CD8-positive, alpha-beta memory T cell (primary cell): ENCODE measurements at places on chromosomes 4 and X.
A peak's percentile ranks its signal among the peaks of the same experiment; 100 is the strongest.

DNA sequence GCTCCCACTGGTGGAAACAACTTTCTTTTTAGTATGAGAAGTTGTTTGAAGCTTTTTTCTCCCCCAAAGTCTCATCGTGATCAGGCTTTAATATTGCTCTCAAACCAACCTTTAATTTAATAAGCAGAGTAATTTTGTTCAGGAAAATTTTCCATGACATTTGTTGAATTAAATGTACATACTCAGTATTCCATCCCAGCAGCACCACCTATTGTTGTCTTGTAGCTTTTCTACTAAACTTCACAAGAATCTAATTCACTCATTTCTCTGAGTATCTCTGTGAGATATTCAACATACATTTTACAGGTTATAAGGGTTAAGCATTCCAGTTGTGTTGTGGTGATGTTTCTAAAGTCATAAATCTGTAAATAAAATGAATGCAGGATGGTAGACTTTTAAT, 218.3 kb upstream of the HAND2 start:
- DNase-seq, result no peak

- no peak for DNase-seq
These were observed 76.0 kb upstream of the H2AZ1 start for GRCh38 chr4:100026066-100026465.

GRCh38 chr4:168588916-168589531, 92.2 kb downstream of the PALLD start:
- DNase-seq, result no peak

DNA sequence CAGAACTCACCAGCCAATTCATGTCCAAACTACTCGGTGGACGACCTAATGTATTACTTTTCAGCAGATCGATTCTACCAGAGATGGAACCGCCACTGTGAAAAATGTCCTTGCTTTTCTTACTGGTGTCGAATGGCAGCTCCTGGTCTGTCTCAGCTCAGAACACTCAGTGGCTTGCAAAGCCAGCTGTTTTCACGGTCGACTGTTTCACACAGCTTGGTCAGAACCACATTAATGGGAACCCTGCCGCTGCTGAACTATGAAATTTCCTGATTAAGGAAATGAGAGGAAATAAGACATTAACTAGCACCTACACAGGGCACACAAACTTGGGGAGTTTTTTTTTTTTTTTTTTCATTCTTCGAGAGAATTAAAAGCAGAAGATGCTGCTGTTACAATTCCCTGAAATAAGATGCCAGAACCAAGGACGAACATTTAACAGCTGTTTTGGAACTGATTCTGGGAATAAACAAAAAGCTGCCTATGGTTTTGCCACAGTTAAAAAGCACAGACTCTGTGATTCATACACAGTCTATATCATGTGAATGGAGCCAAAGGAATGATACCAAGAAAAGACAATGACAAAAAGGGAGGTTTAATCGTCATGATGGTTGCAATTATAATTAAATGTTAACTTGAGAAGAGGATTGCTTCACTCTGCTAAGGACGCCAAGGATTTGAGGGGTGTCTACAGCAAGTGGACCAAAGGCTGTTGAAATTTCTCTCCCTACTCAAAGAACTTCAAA, 31.3 kb downstream of the SUPT20HL2 start:
- no peak for DNase-seq

GRCh38 chrX:153889123-153889522, 3.1 kb upstream of the L1CAM start:
- DNase-seq, result no peak

GRCh38 chr4:98509721-98510120, 148.7 kb downstream of the TSPAN5 start:
- DNase-seq, result no peak

- no peak for DNase-seq
These were observed 66.9 kb upstream of the PCDH7 start for GRCh38 chr4:30653291-30653690.

GRCh38 chr4:78591404-78591803, 39.8 kb downstream of the ANXA3 start:
- DNase-seq, result no peak

DNA sequence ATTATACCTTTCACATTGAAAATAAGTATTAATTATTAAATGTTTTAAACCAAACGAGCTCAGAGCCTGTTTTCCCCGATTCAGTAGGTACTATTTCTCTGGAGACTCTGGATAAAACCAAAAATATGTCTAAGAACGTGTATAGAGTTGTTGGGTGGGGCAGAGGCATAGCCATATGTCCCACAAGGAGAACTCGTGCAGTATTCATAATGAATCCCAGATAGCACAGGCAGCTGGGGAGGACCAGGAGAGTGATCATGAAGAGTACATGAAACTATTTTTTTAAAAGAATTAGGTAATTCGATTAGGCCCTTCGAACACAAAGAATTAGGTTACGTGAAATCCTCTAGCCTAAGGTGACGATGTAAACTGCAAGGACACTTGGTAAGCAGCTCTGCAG, 76.1 kb downstream of the CLDN22 start:
- no peak for DNase-seq

DNA sequence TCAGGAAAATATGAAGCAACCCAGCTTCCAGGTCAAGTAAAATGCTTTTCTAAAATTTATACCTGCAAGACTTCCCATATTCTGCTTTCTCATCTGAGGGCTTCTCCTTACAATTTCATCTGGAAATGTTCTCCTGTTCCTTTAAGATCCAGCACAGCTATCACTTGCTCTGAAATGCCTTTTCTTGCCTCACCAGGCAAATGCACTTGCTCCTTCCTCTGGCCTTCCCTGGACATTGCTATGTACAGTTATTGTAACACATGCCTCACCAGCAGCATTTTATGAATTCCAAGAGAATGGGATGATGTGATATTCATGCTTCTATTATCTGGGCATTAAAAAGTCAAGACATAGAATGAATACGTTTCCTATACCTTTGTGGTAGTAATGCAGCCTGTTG, 842.1 kb upstream of the INTU start:
- no peak for DNase-seq

GRCh38 chr4:167873496-167873895, 218.8 kb upstream of the ANXA10 start:
- DNase-seq, result no peak

DNA sequence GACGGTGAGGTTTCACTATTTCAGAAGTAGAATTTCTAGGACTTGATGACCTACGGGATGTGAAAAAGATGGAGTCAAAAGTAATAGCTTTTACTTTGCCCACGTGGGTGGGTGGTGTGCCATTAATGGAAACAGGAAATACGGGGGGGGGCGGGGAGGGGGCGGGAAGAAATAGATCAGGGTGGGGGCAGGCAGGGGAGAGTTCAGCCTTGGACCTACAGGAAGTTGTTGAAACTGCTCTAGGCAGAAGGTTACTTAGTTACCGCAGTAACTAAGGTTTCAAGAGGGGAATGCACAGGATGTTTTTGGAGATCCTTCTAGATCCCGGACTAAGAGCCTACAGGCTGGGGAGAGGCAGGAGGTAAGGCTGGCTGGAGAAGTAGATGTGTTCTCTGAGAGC, 3.6 kb upstream of the FHL1 start:
- DNase-seq, result peak; percentile 44

DNA sequence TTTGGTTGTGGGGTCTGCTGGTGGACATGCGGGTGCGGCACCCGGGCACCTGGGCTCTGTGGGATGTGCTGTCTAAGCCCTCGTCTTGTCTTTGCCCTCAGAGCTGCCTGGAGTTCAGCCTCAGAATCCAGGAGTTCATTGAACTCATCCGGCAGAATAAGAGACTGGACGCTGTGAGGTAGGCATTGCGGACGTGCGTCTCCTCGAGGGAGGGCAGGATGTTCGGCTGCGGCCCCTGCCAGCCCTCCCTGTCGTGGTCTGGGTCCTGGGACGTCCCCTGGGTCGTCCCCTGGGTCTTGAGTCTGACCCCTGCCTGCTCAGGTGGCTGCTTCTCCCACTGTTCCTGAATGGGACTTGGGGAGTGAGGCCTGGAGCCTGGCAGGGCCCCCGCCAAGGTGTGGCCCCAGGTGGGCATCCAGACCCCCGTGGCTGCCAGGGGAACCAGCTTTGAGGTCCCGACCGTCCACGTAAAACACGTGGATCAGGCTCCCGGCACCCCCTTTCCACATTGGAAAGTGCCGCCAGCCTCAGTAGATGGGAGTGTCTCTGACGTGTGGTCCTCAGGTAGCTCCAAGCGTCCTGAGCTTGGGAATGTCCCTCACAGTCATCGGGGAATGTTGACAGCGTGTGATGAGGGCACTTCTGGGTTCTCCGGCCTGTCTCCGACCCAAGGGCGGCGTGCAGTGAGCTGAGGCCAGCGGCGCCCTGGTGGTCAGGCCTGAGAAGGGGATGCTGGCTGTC, 19.3 kb upstream of the UVSSA start:
- DNase-seq, result no peak

DNA sequence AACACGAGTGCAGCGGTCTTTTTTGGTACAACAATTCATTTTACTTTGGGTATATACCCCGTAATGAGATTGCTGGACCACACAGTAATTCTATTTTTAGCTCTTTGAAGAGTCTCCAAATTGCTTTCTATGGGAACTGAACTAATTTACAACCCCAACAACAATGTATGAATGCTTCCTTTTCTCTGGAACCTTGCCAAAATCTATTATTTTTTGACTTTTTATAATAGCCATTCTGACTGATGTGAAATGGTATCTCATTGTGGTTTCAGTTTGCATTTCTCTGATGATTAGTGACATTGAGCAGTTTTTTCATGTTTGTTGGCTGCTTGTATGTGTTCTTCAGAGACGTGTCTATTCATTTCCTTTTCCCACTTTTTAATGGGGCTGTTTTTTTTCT, 240.8 kb downstream of the STK32B start:
- no peak for DNase-seq

DNA sequence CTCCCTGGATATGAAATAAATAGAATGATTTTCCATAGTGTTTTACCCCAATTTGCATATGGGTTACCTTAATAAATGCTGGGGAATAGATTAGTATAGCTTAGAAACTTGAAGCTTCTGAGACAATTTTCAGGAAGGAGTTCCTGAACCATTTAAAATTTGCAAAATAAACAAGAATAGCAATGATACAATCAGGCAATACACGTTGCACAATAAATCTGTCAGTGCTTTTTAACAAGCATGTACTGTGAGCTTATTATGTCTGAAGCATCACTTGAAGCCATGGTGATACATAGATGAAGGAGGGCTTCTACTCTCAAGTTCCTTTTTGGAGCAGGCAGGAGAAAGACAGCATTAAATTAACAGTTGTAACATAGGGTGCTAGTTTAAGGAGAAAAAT, 84.2 kb upstream of the WDFY3 start:
- DNase-seq, result no peak

- no peak for DNase-seq
These were observed 41.1 kb downstream of the LUZP4 start for GRCh38 chrX:115330498-115331168.

DNA sequence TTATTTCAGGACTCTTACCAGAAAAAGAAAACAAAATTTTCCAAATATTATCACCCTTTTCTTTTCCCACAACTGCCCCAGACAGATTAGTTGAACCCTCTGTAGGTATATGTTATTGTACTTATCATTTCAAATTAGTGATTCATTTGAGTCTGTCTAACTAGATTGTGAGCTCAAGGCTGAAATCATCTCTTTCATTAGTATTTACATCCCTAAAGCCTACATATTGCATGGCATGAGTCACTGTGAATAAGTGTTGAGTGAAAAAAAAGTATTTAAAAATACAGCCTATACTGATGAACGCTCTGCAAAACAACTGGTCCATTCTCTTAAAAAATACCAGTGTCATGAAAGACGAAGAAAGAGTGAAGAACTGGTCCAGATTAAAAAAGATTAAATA, 3.9 kb downstream of the PAGE3 start:
- DNase-seq, result no peak

GRCh38 chr4:27986476-27986875, 1125.8 kb downstream of the STIM2 start:
- DNase-seq, result no peak

DNA sequence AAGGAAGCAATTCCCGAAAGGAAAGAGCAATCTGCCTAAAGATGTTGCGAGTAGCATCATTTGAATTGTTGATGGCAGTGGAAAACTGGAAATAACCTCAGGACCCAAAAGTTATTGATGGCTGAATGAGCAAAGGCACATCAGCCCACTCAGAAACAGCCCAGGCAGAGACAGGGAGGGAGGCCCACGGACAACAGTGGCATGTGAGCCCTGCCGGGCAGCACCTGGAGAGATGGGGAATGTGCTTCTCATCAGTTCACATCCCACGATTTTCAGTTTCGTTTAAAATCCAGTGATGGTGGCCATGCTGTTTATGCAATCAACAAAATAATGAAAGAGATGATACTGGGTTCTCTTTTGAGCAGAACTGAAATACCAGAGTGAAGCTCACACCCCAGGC, 80.0 kb downstream of the JAKMIP1 start:
- no peak for DNase-seq

GRCh38 chrX:106802388-106803275, at the start of gene TBC1D8B:
Gene TBC1D8B, plus strand, starts transcription at chrX:106802673. Its CDS starts 181 bp downstream, at chrX:106802854.
- no peak for DNase-seq
